ENCODE measurements at places on chromosomes 3 and 15.

DNA sequence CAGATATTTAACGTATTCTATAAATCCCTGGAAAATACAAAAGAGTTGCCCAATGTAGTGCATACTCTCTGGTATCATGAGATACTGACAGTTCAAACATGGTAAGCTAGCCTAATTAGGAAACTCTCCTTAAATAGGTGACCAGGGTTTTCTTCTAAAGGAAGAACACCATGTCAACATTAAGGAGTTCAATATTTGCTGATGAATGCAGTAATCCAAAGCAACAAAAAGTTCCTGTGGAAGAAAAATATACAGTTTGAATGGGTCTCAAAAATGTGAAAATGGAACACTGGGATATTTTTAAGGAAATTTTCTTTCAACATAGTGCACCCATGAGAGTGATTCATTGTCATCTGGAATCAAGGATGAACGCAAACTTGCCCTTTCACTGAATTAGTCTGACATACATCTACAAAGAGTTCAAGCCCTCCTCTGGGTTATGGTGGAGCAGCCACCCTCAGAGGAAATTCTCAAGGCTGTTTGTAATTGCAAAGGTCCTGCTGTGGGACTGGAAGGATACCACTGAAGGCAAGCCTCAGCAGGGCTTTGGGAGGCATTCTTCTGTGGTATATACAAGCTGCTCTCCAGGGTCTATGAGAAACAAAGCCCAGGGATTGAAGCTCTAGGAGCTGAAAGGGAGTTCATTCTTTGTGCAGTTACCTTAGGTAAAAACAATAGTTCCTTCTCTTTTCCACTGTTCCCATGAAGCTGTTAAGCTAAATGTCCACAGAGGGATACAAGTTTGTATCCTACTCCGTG, 700.3 kb downstream of the TUSC7 start:
- DNase-seq: no peak

DNA sequence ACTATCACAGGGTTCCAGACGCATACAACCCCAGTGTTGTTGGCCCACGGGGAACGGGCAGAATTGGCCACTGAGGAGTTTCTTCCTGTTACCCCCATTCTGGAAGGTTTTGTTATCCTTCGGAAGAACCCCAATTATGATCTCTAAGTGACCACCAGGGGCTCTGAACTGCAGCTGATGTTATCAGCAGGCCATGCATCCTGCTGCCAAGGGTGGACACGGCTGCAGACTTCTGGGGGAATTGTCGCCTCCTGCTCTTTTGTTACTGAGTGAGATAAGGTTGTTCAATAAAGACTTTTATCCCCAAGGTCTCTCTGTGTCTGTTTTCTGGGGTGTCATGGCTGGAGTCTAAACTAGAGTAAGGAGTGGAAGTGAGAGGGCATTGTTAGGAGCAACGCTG, 5.7 kb upstream of the EIF4G1 start:
- no peak for DNase-seq

GRCh38 chr3:115615001-115615814, 8.1 kb upstream of the GAP43 start:
- DNase-seq: no peak

GRCh38 chr3:122468896-122469533, 45.7 kb downstream of the KPNA1 start:
- DNase-seq: no peak

DNA sequence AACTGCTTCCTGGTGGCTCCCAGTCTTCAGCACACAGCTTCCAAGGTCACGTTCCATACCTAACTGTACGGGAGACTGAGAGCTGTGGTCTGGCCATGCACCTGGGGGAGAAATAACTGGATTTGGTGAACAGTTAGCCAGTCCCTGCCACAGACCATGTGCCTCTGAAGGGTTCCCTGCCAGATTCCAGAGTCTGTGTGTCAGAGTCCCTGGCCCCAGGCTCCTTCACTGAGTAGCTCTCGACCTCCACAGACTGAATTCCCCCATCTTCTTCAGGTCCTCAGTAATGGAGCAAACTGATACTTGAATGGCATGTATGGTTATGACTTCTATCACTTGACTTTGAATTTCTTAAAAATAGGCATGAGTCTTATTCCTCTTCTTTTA, 17.5 kb downstream of the MKRN2OS start:
- DNase-seq: no peak

GRCh38 chr15:57319226-57319918, 56.9 kb upstream of the CGNL1 start:
- no peak for DNase-seq

- DNase-seq: no peak
Observed at GRCh38 chr15:65377105-65377975, 462 bp downstream of the IGDCC3 start.

DNA sequence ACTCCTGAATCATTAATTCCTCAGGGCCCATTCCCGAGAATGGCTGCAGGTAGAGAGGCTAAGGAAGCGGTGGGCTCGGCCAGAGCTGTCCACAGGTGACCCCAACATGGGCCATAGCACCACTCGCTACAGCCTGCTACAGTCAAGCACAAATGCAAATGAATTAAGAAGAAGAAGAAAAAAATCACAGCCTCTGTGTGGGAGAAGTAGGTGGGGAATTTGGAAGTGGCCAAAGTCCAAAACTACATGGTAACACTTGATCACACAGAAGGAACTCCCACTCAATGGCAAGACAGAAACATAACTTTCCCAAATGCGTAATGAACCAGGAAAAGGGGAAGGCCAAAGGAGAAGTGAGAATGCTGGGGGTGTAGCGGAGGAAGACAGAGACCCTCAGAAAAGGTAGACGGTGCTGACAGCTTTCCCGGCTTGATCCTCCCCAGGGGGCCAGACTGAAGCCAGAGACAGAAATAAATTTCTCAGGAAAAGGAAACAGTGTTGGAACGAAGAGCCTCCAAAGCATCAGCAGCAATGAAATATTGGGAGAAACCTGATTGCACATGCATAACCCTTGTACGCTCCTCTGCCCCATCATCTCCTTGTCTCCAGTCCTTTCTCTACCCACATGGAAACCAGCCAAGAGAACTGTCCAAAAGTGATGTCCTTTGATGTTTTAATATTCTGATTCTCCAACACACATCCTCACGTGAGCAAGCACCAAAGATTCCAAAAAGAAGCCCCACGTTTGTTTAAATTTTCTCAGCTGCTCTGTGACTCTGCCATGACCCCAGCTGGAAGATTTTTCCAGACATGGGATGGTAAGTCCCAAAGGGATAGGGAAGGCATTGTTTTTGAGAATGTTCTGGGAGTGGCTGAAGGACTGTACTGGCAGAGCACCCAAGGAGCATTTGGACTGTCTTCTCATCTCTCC, 107.6 kb downstream of the OXNAD1 start:
- DNase-seq: no peak

DNA sequence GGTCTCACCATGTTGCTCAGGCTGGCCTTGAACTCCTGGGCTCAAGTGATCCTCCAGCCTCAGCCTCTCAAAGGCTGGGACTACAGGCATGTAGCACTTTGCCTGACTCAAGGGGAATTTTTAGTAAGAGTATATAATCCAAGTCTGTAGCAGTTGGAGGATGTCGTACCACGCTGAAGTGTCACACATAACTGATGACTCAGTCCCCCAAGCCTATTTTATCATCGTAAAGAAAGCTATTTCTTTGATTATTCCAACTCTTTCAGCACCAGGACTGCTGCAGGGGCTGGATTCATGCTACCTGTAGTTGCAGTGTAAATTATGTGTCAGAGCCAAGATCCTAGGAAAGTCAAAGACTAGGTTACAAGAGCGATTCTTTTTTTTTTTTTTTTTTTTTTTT, 1.4 kb upstream of the PRKCI start:
- DNase-seq: no peak

GRCh38 chr3:80350771-80351170, 583.0 kb upstream of the ROBO1 start:
- no peak for DNase-seq

GRCh38 chr15:73744293-73744692, 8.9 kb downstream of the INSYN1 start:
- DNase-seq: no peak

DNA sequence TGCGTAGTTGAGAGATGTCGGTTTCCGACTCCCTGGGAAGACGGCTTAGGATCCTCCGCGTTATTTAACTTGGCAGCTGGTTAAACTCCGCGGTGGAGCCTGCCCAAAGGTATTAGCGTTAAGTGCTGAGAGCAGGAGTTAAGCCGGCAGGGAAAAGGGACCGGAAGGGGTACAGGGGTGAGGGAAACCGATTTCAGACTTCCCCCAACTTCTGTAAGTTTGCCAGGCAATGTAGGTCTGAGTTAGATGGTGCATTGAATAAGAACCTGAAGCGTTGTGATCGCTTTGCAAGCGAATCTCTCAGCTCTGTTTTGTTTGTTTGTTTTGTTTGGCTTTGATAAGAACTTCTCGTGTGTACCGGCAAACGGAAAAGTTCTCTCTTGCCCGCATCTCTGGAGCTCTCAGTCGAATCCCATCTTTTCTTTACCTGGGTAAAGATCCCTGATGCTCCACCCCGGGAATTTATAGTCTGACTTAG, 6.0 kb upstream of the FEZF2 start:
- no peak for DNase-seq

GRCh38 chr3:32432711-32433530, 41.3 kb downstream of the CMTM7 start:
- no peak for DNase-seq

GRCh38 chr3:186080849-186081438, 27.9 kb downstream of the ETV5 start:
- DNase-seq: no peak

- DNase-seq: no peak
Observed at GRCh38 chr15:33425142-33425541, 114.4 kb downstream of the RYR3 start.

DNA sequence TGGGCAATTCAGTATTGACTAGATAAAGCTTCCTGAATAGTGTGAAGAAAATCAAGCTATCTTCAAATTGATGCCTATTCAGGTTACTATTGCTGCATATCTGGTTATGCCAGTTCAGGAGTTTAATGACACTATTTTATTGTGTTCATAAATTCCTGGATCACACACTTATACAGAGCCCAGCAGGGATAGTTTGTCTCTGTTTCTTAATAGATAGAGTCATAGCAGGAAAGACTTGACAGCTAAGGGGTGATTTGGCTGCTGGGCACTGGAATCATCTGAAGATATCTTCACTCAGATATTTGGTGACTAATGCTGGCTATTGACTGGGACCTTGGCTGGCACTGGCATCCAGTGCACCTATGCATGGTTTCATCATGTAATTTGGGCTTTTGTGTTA, 187.8 kb downstream of the PYDC2 start:
- no peak for DNase-seq

DNA sequence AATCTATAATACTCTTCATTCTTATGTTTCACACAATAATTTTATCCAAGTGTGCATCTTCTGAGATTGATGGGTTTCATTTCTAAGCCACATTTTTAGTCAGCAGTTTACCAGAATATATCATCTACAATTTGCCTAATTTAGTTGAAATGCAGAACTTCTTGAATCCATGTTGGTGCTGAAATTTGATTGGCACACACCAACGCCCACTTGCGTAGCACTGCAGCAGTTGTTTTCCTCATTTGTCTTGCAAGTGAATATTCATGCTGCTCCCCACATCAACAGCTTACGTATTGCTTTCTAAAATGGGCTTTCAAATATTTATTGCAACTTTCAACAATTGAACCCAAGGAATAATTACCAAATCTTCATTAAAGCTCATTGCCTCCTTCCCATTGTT, 87.8 kb upstream of the CTDSPL start:
- DNase-seq: no peak

DNA sequence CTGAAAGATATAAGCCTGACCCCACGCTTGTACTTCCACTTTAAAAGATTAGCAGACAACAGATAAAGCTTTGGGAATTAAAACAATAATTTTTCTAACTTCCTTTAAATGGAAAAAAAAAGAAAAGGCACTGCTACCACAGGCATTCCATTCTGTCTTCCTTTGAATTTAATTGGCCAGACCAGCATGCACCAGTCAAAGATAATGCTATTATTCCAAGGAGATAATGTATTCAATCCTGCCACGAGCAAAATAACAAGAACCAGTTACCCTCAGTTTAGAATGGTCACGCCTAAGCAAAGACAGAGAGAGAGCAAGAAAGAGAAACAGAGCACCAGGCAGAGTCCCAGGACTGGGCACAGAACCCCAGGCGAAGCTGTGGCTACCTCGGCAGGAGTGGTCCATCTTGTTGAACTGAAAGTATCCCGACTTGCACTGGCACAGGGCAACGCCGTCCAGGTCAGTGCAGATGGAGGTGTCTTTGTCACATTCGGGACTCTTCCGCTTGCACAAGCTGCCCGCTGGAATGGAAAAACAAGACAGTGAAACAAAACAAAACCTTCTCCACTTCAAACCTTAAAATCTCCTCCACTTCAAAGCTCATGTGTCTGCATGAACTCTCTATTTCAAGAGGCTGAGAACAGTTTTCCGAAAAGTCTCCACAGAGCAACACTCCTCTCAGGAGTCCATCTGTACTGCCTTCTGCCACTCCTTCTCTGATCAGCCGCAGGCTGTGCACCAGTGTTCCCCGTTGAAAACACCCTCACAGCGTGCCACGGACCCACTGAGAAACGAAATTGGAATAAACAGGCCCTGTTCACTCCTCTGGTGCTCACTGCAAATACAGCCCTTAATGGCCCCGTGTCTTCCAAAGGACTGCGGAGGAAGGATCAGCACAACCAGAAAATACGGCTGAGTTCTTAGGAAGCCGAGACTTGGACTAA, 58.2 kb downstream of the HEG1 start:
- DNase-seq: no peak

GRCh38 chr3:129824926-129825541, 68.5 kb downstream of the TMCC1 start:
- peak; percentile 27 for DNase-seq

DNA sequence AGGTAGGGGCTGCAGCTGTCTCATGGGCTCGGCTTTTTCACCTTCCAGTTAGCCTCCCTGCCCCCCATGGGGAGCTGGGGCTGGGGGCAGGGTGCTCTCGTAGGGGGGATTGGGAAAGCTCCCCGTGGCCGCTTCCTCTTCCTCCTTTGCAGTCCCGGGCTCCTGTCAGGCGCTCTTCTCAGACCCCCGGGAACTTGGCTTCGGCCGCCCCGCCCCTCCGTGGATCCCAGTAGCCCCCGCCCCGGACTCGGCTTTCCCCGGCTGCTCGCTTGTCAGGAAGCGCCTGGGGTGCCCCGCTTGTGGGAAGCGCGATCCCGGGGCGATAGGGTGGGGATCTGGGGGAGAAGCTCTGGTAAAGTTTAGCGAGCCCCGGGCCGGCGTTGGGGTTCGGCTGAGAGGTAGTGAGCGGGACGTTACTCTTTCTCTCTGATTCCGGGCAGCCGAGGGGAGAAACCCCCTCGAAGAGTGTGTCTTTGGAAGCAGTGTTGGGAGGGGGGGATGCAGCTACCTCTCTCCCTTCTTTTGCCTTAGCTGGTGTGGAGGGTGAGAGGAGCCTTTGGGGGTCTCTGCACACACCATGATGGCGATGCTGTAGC, 611 bp downstream of the PIAS1 start:
- DNase-seq: peak; percentile 21

- DNase-seq: no peak
Observed at GRCh38 chr3:165196577-165197480, 645 bp upstream of the SLITRK3 start.

DNA sequence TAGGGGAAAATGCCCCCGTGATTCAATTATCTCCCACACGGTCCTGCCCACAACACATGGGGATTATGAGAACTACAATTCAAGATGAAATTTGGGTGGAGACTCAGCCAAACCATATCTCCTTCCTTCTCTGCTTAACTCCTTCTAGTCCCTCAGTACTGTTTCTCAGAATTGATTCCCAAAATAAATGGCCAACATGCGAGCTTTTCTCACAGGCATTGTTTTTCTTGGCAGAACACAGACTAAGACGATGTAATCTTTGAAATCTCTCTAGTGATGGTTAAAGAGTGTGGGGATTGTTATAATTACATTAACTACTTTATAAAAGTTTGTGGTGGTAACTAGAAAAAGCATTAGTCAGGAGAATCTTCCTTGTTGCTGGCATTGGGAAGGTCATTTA, 366.5 kb downstream of the LPP start:
- DNase-seq: no peak

All from effector CD4-positive, alpha-beta T cell (primary cell).